IPS DF 19.7 (cell line): ENCODE measurements at places on chromosomes 6 and 20.

GRCh38 chr6:170381562-170381961, 75.0 kb downstream of the FAM120B start:
- no peak for DNase-seq

- DNase-seq: no peak
Observed at GRCh38 chr6:169571123-169571962, 130.5 kb downstream of the WDR27 start.

- DNase-seq: no peak
Observed at GRCh38 chr6:10696655-10697054, 1.9 kb downstream of the PAK1IP1 start.

DNA sequence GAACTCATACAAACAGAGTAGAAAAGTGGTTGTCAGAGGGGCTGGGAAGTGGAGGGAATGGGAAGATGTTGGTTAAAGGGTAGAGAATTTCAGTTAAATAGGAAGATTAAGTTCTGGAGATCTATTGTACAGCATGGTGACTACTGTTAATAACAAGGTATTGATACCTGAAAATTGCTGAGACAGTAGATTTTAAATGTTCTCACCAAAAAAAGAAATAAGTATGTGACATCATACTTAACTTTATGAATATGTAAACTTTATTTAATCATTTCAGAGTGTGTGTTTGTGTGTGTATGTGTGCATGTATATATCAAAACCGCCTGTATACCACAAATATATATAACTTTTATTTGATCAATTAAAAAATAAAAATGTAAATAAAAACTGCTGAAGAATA, 896.4 kb downstream of the TFAP2A start:
- DNase-seq: no peak

DNA sequence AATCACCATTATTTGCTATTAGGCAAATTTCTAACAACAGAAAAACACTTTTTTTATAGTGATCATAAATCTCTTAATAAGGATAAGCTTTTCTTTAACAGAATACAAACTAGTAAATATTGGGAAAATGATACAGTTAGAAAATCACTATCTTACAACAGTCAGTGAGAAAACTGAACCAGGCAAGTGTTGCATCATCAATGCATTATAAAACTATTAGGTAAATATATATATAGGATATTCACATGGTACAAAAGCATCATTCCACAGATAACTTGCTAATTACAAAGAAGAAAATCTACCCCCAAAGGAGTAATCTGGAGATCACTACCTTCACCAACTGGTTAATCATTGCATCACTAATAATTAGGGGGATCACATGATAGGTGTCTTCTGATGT, 652.1 kb downstream of the HACE1 start:
- no peak for DNase-seq

DNA sequence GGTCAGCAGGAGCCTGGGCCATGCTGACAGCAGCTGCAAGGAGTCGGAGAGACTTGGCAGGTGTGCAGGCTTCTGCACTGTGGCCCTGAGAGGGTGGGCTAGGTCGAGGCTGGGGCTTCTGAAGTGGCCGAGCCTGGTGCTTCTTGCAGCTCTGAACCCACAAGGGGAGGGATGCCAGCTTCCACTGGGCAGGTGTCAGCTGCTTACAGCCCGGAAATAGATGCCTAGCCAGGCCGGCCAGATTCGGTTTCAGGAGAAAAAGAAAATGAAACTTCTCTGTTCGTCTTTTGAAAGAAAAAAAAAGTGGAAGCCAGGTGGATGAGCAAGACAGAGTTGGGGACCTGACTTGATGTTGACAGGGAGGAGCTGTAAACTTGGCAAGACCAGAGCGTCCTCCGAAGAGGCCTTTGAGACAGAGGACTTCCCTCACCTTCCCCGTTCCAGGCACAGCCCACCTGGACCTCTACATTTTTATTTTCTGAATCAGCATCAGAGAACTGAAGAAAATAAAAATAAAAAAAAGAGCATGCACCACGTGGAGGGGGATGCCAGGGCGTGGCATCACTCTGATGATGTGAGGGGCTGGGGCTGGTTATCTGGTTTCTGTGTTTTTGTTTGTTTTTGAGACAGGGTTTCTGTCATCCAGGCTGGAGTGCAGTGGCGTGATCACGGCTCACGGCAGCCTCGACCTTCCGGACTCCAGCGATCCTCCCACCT, at the start of gene ZBP1:
ZBP1 (minus strand) TSS at position 153 of the 717 bp plus-strand sequence; CDS start at position 22, 131 bp downstream.
- DNase-seq: no peak

DNA sequence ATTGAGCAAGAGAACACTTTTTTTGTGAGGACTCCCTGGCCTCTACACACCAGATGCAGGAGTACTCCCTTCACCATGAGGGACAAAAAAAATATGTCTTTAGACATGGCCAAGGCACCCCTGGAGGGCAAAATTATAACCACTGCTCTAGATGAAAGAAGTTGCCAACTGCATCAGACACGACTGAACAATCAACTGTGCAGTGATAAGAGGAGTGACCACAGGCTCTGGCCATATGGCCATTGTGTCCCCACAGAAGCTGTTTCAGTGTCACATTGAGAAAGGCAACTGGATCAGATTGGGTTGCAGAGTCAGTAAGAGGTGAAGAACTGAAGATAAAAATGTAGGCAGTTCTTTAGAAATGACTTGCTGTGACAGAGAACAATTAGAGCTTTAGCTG, 85.7 kb downstream of the C6orf118 start:
- no peak for DNase-seq

DNA sequence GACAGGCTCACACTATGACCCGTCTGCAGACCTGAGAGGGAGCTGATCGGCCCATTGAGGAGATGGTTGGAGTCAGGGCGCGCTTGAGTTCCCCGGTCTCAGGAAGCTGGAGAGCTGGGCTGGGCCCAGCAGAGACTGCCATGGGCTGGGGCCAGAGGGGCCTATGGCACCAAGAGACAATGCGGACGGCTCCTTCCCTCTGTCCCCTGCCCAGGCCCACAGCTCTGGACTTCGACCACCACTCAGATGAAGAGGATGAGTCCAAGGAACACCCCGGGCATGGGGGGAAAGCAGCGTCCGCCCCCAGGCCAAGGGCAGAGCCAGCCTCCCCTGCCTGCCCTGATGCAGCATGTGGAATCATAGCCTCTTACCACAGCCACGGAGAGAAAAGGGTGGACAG, 40.2 kb upstream of the PHACTR3 start:
- no peak for DNase-seq

DNA sequence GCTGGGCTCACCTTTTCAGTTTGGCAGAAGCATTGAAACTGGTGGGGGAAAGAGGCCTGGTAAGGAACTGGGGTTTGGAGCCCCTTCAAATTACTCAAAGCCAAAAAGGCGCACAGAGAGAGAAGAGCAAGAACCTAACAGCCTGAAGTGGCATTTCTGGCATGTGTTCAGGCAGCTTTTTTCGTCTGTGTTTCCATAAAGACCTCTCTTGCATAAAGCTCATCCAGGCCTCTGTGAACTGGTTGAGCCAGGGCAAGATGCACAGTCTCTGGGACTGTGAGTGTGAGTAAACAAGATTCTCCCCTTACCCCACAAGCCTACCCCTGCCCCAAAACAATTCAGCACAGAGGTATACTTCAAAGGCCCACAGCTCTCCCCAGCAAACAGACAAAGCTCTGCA, 167.8 kb downstream of the QRSL1 start:
- DNase-seq: no peak

DNA sequence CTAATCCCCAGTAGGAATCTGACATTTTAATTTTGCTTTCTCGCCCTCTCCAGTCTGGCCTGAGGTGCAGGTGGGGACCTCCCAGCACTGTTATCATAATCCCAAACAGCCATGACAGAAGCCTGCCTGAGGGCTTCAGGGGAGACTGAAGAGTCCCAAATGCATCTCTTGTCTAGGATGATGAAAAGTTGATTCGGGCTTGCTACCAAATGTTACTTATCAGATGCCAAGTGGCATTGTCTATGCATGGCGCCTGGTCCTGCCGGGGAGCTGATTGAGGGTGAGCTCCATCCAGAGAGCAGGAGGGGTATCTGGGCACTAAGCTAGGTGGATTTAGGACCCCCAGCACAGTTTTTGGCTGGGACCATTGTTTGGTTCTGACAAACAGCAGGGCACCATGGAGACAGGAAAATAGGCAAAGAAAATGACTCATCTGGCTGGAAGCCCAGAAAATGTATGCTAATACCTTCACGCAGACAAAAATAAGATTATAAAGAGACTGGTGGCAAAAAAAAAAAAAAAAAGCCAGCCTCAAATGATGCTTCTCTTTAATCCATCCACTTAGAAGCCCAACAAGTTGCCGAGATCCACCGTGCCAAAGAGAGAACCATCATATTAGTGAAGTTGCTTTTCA, 513.7 kb upstream of the SULF2 start:
- no peak for DNase-seq

DNA sequence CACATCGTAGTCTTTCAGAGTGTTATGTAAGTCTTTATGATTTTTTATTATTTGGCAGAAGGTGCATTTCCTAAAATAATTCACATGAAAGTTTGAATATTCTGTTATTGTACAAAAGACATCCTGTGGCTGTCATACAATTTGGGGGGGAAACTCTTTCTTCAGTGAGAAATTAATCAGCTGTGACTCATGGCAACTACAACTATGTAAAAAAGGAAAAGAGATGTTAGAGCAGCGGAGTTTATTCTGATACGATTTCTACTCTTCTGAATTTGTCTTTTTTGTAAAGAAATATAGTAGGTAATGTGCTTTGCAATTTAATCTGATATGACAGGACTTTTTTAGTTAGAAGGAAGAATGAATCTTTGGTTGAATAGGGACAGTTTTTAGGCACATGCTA, 14.2 kb downstream of the COL19A1 start:
- DNase-seq: no peak

- DNase-seq: no peak
Observed at GRCh38 chr6:24922170-24922569, 13.6 kb downstream of the RIPOR2 start.

- no peak for DNase-seq
Observed at GRCh38 chr6:34743625-34744293, 13.5 kb upstream of the SNRPC start.

GRCh38 chr6:74731931-74732330, 473.9 kb downstream of the COL12A1 start:
- DNase-seq: no peak

DNA sequence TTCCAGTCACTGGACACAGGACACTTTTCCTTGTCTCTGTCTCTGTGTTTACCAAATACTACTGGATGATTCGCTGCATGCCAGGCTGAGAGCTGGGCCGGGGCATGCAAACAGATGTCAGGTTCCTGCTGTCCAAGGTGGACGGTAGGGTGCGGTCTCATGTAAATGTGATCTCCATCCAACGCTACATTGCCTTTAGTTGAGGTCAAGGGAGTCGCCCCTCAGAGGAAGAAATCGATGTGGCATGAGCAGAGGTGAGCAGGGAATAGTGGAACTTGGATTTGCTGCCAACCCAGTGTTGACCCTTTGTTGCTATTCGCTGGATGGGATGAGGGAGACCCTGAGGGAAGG, 9.8 kb upstream of the TOX2 start:
- DNase-seq: no peak

DNA sequence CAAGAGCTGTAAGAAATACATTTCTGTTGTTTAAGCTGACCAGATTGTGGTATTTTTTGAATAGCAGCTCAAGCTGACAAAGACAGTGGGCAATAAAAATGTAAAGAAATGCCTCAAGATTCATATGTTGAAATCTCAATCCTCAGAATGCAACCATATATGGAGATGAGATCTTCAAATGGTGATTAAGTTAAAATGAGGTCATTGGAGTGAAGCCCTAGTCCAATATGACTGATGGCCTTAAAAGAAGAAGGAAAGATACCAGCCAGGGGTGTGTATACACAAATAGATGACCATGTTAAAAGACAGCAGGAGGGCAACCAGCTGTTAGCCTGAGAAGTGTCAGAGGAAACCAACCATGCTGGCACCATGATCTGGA, 7.1 kb upstream of the DDO start:
- DNase-seq: no peak

- no peak for DNase-seq
Observed at GRCh38 chr6:83633149-83633548, 75.8 kb downstream of the SNAP91 start.

GRCh38 chr6:101453221-101453620, 59.7 kb downstream of the GRIK2 start:
- DNase-seq: no peak

- DNase-seq: no peak
Observed at GRCh38 chr6:34617231-34617630, 61.1 kb upstream of the SPDEF start.

DNA sequence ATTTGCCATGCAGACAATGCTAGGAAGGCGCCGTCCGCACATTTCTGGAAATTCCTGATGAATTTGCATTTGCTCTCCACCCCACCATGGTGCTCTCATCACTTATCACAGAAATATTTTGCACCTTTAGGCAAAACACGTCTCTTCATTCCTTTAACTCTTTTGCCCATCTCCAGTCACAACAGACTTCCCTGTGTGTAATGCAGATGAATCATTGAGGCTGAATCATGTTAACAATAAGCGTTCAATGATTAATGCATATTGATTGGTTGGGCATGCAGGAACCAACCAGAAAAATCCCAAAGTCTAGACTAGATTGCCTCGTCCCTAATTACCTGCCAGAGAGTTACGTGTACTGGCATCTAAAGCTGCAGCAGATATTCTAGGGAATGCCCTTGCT, 80.0 kb upstream of the ATXN1 start:
- DNase-seq: no peak
